ENCODE measurements at places on chromosomes 12 and 14. TPM values are rescaled to one million over a fixed set of nuclear protein-coding genes. Genes with fewer than 3 reads are reported as not detected.

TSHR gene
- 0.29 TPM for total RNA-seq

RPL10L gene
- not detected for total RNA-seq

ALDH1L2 gene
- 56.8 TPM for total RNA-seq

PRDM4 gene
- 21.4 TPM for total RNA-seq

PTCSC3 gene
- not detected for total RNA-seq

ZFHX2 gene
- 2.3 TPM for total RNA-seq

HPD gene
- 17.4 TPM for total RNA-seq

SLC17A8 gene
- not detected for total RNA-seq

OR6C2 gene
- not detected for total RNA-seq

DLST gene
- total RNA-seq = 70.4 TPM

SCN8A gene
- 0.81 TPM for total RNA-seq

ATXN7L3B gene
- total RNA-seq = 18.1 TPM

DNA sequence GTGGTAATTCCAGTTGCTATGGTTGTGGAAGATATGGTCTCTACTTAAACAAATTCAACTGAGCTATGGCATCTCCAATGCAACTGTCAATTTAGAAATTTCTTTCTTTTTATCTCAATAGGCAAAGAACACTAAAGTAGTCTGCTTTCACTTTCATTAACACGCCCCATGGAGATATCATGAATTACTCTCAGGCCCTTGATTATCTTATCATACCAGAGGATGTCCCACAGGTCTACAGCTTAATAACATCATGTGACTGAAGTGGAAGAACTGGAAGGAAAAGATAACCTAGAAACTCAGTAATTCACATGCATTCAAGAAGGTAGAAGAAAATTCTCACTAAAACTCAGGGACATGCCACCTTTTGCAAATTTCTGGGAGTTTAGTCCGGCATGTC lies 114.3 kb downstream of the FLRT2 start:
- DNase-seq = no peak

DNA sequence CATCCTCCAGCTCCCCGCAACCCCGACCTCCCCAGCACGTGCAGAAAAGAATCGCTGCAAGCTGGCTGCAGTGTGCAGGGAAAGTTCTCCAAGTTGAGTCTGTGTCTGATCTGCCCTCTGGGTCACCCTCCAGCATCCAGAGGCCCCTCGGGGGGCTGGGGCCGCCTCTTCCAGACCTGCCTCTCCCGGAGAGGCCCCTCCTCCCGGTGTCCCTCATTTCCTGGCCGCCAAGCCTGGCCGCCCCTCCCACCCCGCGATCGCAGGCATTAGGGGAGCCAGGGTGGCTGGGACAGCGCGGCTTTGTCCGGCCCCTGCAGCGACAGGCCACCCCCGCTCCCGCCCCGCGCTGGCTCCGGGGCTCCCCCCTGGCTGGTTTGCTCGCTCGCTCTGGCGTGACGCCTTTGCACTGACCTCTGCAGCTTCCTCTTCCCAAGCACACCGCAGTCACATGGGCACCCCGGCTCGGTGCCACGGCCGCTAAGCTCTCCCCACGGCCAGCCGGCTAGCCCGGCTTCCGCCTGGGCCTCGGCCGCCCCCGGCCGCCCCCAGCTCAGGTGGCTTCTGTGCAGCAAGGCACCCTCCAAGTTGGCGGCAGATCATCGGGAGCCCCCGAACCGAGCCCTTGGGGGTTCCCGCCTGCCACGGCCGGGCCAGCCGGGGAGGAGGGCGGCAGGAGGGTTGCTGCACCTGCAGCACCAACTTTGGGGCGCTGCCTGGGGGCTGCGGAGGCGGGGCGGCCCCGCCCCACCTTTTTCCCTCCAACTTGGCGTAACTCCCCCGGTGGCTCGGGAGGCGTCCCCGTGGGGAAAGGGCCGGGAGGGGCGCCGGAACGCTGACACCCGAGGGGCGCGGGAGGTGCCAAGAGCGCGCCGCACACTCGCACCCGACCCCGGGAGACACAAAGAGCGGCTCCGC lies 43.7 kb downstream of the KDM2B start:
- peak; percentile 96 for DNase-seq

GRCh38 chr14:20617138-20618003 lies 24.1 kb downstream of the OR6S1 start:
- DNase-seq = no peak

- no peak for DNase-seq
Measured at GRCh38 chr12:107163413-107163812, 70.1 kb upstream of the CRY1 start.

- DNase-seq = no peak
Measured at GRCh38 chr12:9214534-9214933, 6.3 kb upstream of the PZP start.

DNA sequence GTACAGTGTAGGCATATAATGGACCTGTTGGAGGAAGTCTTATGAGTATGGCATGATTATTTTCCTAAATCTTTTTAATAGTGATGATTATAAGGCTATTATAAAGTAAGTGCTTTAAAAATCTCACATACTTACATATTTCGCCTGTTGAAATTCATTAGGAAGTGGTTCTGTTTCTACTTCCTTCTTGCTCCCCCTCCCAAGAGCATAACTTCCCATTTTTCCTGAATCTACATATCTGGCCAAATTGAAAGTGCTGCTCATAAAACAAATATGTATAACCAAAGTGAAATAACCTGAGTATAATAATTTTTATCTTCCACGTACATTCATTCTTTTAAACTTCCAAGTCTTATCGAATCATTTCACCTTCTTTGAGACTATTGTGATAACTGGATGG lies 455.6 kb upstream of the SEL1L start:
- DNase-seq = no peak

DNA sequence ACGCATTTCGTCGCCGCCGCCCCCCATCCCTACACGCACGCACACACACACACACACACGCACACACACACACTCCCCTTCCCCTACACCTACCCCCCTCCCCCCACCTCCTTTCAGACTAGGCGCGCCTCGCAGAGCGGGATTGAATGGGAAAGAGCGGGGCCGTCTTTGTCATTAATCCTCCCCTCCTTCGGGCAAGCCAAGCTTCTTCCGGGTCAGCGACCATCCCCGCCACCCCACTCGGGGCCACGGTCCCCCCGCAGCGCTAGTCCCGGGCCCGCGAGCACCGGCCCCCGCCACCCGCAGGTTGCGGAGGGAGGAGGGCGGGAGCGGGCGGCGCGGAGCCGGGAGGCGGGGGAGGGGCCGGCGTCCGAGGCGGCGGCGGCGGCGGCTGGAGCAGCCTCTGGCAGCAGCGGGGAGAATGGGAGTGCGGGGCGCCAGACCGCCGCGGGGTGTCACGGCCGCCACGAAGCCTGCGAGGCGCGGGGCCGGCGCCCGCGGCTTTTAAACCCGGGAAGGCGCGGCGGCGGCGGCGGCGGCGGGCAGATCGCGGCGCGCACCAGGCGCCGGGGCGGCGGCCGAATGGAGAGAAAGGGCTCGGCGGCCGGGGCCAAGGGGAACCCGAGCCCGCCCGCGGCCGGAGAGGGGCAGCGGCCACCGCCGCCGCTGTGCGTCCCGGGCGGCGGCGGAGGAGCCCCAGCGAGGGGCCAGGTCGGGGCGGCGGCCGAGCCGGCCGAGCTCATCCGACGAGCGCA lies at the start of gene TTC9:
Gene TTC9 (plus strand): TSS at position 369 of the 755 bp plus-strand sequence. CDS start 214 bp downstream, at position 583.
- DNase-seq = no peak

- no peak for DNase-seq
Measured at GRCh38 chr14:104064003-104064402, 21.5 kb upstream of the ASPG start.

GRCh38 chr14:60760209-60760608 lies 25.6 kb downstream of the MNAT1 start:
- no peak for DNase-seq

GRCh38 chr12:15855646-15856045 lies 26.5 kb upstream of the STRAP start:
- no peak for DNase-seq

DNA sequence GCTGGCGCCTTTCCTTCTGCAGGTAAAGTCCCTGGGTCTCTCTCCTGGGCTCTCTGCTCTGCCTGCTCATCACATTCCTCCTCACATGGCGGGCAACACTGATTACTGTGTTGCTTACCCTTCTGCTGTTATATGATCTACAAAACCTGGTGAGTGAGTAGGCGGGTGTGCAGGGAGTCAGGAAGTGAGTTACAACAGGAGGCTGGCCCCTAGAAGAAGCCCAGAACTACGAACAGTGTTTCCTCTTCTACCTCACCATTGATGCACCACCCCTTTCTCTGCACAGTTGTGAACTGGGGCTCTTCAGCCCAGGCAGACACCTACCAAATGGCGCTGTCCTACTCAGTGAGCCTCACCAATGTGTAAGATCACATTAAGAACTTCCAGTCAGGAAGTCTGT lies 4.9 kb upstream of the KLHL33 start:
- no peak for DNase-seq

GRCh38 chr12:67710582-67710981 lies 62.0 kb downstream of the DYRK2 start:
- no peak for DNase-seq

DNA sequence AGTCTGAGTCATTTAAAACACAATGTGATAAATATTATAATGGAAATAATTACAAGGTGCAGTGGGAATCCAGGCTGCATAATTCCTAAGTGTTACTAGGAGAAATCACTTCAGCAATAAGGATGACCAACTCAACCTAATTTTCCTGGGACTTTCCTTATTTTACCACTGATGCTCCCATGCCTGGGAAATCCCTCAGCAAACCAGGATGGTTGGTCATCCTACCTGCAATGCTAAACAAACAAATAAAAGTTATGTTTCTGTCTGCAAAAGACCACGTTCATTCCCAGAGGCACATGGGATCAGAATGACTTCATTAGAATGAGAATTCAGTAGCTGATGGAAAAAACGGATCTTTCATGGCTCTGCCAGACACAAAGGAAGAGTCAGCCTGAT lies 130.8 kb upstream of the RAP1B start:
- no peak for DNase-seq

- DNase-seq = peak; percentile 82
Measured at GRCh38 chr12:80937391-80938238, at the start of gene LIN7A. Gene LIN7A (minus strand): TSS chr12:80937934. CDS start chr12:80937722, 212 bp downstream.

- no peak for DNase-seq
Measured at GRCh38 chr14:51382506-51382905, 142.5 kb downstream of the TMX1 start.

DNA sequence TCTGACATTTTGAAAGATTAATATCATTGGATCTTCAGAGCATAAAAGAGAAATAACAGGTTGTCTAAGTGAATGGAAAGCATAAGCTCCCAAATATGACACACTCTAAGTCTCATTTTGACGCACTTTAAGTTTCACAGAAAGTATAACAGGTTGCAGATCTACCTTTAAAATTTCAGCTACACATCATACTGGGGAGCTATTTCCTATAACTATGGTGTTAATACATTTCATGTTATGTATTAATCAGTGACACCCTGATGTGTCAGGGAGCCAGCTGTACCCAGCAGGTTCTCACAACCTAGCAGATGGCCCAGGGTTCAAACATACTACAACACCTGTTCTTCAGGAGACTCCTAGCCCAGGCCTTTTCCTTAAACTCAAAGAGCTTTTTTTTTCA lies 31.1 kb upstream of the TMX1 start:
- DNase-seq = no peak

DNA sequence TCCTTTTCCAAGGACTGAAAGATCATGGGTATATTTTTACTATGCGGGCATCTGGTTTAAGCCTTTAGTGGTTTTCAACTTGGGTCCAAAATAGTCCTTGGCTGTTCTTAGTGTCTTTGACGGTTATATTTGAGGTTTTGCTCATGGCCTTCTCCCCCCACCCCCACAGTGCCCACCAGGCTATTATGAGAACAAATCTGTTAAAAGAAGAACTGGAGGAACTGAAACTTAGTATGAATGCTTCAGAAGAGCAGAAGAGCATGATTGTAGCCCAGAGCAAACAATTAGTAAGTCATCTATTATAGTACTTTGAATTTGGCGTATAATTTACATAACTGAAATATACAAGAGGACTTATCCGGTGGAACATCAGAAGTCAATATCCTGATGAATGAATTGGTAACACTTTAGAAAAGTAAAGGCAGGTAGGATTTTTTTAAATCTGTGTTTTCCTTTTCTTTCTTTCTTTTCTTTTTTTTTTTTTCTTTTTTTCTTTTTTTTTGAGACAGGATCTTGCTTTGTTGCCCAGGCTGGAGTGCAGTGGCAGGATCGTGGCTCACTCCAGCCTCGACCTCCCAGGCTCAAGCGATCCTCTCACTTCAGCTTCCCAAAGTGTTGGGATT lies 71.8 kb upstream of the BCAT1 start:
- no peak for DNase-seq

DNA sequence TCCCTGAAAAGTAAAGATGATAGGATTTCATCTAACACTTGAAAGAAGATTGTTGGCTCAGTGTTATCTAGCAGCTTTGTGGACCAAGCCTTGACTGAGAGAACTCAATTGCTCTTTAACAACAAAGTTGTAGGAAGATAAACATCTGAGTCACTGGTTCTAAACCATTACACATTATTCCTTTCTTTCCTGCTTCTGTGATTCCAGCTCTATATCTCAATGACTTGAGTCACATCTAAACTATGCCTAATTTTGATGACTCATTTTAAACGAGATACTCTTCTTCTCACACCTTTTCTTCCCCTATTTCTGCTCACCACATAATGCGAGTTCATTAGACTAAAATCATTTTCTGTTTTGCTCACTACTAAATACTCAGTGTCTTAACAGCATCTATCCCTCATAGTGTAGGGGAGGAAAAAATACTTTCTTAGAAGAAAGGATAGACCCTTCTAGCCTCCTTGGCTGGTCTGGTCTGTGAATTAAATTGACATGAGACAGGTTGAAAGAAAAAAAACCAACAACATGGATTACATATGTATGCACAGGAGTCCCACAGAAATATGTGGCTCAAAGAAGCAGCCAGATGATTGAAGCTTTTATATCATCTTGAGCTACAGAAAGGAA lies 201.4 kb downstream of the C12orf50 start:
- DNase-seq = no peak

- no peak for DNase-seq
Measured at GRCh38 chr12:13146336-13146938, 43.0 kb upstream of the GSG1 start.

- no peak for DNase-seq
Measured at GRCh38 chr12:95322326-95322725, 104.7 kb downstream of the VEZT start.

- DNase-seq = no peak
Measured at GRCh38 chr12:41473441-41473840, 285.3 kb downstream of the PDZRN4 start.

Measured in posterior vena cava (tissue), 2 donors.